Spleen (tissue), 13 donors: ENCODE measurements at places on chromosomes 4 and X.

DNA sequence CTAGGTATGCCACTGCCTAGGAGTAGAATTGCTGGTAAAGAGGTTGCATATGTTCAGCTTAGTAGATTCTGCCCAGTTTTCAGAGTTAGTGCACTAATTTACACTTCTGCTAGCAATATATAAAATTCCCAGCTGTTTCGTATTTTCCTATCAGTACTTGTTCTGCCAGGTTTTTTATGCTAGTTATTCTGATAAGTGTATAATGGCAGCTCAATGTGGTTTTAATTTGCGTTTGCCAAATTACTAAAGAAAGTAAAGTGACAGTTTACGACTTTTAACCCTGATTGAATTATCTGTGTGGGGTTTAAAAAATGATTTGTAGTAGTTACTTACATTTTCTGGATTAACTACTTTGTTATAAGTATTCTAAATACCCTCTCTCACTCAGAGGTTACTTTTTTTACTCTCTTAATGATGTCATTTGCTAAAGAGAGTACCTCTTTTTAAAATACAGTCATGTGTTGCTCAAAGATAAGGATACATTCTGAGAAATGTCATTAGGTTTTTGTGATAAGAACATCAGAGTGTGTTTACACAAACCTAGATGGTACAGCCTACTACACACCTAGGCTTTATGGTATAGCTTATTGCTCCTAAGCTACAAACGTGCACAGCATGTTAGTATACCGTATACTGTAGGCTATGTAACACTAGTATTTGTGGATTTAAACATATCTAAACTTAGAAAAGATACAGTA is 363.2 kb downstream of the IL15 start:
- H3K4me1 ChIP-seq: no peaks in the 10 kb centered on the region
- DNase-seq: no peak

DNA sequence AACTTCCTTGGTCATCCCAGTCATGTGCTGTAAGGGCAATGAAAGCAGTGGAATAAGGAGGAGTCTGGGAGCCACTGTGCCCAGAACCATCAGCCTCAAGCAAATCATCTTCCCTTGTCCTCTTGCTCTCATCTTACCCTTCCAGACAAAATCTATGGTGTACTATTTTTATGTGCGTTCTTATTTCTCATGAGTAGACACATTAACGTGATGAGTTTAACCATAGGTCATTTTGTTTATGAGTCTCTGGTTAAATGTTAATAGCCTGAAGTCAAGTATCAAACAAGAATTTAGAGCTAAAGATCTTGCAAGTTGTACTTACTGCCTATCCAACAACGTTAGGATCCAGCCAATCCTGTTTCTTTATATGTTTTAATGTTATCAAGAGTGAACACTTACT is 495.3 kb downstream of the SPRY1 start:
- H3K27me3 ChIP-seq: no peaks in the 10 kb centered on the region
- no peak for DNase-seq
- H3K36me3 ChIP-seq: no peaks in the 10 kb centered on the region

- no peaks in the 10 kb centered on the region for H3K27me3 ChIP-seq
- no peaks in the 10 kb centered on the region for H3K4me1 ChIP-seq
- no peak overlapping the region for H3K27ac ChIP-seq
Measured at GRCh38 chr4:88998001-88998400, 59.0 kb downstream of the FAM13A start.

- no peak for DNase-seq
- H3K36me3 ChIP-seq: no peaks in the 10 kb centered on the region
- peaks cover 9% of the 10 kb centered on the region for H3K4me1 ChIP-seq
- no peak overlapping the region for H3K27ac ChIP-seq
- H3K27me3 ChIP-seq: peaks cover 5% of the 10 kb centered on the region
Measured at GRCh38 chr4:27068151-27068867, 207.7 kb downstream of the STIM2 start.

- no peaks in the 10 kb centered on the region for H3K4me1 ChIP-seq
- no peaks in the 10 kb centered on the region for H3K27me3 ChIP-seq
- no peak within 1 kb of the TSS for H3K27ac ChIP-seq
- no peak within 1 kb of the TSS for H3K4me3 ChIP-seq
- no peaks in the 10 kb centered on the region for H3K36me3 ChIP-seq
- no peak for DNase-seq
Measured at GRCh38 chrX:135309430-135309923, at the start of gene ETDC. Gene ETDC (plus strand): TSS chrX:135309480. CDS start chrX:135309480, 0 bp downstream.

DNA sequence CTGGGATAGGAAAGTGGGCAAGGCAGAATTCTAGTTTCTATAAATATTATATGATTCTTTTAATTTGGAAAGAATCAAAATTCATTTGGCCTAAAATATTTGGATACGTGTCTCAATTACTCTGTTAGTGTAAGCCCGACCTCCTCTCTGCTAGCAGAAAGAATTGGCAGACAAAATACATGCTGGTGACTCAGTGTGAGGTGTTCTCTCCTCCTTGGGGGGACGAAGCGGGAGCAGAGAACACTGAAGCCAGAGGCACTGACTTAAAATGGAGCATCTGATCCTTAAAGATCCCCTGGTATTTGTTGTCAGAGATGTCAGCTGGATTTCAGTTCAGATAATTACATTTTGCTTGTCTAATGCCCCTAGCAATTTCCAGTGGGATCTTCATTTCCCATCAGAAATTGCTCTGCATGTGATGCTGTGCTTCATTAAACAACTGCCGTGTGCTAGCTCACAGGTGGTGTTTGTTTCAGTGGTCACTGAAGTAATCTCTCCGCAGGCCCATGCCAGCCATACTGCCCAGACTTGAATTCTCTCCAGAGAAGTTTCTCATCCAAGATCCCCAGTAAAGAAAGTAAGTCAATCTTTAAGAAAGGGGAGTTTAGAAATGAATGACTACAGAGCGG is 188.7 kb upstream of the TLL1 start:
- H3K4me1 ChIP-seq: no peaks in the 10 kb centered on the region
- no peak overlapping the region for H3K4me3 ChIP-seq
- H3K27me3 ChIP-seq: no peaks in the 10 kb centered on the region
- no peaks in the 10 kb centered on the region for H3K36me3 ChIP-seq
- no peak for DNase-seq
- no peak overlapping the region for H3K27ac ChIP-seq

- no peaks in the 10 kb centered on the region for H3K36me3 ChIP-seq
- no peak overlapping the region for H3K4me3 ChIP-seq
- H3K27ac ChIP-seq: no peak overlapping the region
- no peak for DNase-seq
Measured at GRCh38 chr4:95929448-95930064, 89.7 kb downstream of the PDHA2 start.

GRCh38 chrX:13026877-13027652 is 17.4 kb downstream of the FAM9C start:
- H3K27me3 ChIP-seq: peaks cover 4% of the 10 kb centered on the region
- no peak overlapping the region for H3K27ac ChIP-seq
- H3K4me3 ChIP-seq: no peak overlapping the region
- peaks cover 66% of the 10 kb centered on the region for H3K4me1 ChIP-seq

DNA sequence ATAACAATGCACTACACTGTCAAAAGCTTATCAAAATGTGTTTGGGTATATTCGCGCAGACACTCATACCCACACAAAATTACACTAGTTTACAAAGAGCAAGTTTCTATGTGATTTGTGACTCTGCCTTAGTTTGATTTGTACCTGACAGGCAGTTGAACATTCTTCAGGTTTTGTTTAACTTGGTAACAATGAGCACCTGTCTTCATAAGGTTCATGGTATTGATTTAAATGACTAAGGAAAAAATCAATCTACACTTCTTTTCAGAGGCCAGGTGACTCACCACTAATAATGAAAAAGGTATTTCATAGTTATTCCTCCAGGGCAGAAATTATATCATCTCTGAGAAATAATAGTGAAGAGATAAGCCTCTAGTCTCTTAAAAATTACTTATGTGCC is 1114.6 kb upstream of the AGA start:
- H3K4me3 ChIP-seq: no peak overlapping the region
- no peaks in the 10 kb centered on the region for H3K27me3 ChIP-seq
- H3K4me1 ChIP-seq: no peaks in the 10 kb centered on the region
- DNase-seq: no peak
- H3K27ac ChIP-seq: no peak overlapping the region

DNA sequence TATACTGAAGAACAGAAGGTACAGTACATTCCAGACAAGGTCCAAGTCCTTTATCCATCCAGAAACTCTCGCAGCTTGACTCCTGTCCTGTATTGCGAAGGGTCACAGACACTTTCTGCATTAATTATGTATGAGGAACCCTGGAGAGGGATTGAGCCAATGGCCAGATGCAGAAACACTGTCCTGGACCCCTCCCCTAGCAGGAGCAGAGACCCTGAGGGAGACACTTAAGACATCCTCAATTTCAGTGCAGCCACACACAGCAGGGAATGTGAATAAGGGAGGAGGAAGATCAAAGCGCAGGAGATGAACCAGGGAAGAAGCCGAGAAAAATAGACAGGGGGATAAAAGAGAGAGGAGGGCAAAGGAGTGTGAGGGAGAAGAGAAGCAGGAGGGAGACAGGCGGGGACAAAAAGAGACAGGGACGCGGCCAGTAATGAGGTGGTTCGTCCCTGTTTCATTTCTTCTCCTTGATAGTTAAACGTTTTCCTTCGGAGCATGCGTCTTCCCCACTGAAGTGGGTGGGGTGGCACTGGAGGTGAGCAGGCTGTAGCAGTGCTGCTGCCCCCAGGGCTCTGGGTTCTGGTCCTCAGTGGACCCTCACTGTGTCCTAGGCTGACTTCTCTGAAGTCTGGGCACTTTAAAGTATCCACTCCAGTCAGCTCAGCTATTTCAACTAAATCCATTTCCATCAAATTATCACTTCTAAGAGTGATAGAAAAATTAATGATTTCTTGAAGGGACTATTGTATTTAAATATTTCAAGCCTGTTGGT is 356.4 kb upstream of the NOCT start:
- no peak overlapping the region for H3K4me3 ChIP-seq
- H3K36me3 ChIP-seq: no peaks in the 10 kb centered on the region
- no peak for DNase-seq
- no peak overlapping the region for H3K27ac ChIP-seq
- H3K4me1 ChIP-seq: no peaks in the 10 kb centered on the region
- H3K27me3 ChIP-seq: no peaks in the 10 kb centered on the region

GRCh38 chrX:30814978-30815377 is 74.1 kb downstream of the TAB3 start:
- no peaks in the 10 kb centered on the region for H3K27me3 ChIP-seq
- no peak overlapping the region for H3K27ac ChIP-seq
- no peaks in the 10 kb centered on the region for H3K36me3 ChIP-seq
- no peak overlapping the region for H3K4me3 ChIP-seq
- no peak for DNase-seq

- no peaks in the 10 kb centered on the region for H3K36me3 ChIP-seq
- H3K27me3 ChIP-seq: no peaks in the 10 kb centered on the region
- no peak overlapping the region for H3K27ac ChIP-seq
- peaks cover 15% of the 10 kb centered on the region for H3K4me1 ChIP-seq
Measured at GRCh38 chr4:101258883-101259282, 88.4 kb downstream of the PPP3CA start.

- no peaks in the 10 kb centered on the region for H3K4me1 ChIP-seq
- no peak for DNase-seq
- no peaks in the 10 kb centered on the region for H3K36me3 ChIP-seq
- H3K27ac ChIP-seq: no peak overlapping the region
- H3K27me3 ChIP-seq: no peaks in the 10 kb centered on the region
- H3K4me3 ChIP-seq: no peak overlapping the region
Measured at GRCh38 chr4:185840201-185840600, 28.2 kb upstream of the SORBS2 start.

DNA sequence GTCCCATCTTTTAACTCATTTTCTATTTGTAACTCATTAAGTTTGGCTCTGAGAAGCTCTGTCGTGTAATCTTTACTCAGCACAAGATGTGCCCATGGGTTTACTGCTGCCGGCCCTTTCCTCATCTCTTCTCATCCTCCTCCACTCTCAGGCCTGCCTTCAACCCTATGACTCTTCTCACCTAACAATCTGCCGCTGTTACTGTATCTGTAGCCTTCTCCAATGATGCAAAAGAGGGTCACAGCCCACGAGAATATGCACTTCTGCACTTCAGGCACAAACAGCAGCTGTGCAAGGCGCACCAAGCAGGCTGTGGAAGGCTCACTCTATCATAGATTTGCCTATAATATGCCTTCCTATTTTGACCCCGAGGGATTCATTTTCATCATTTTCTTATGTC is 546.5 kb upstream of the GALNTL6 start:
- no peak for DNase-seq
- no peaks in the 10 kb centered on the region for H3K36me3 ChIP-seq
- no peak overlapping the region for H3K4me3 ChIP-seq

- no peaks in the 10 kb centered on the region for H3K36me3 ChIP-seq
- no peak for DNase-seq
- no peak overlapping the region for H3K4me3 ChIP-seq
- no peaks in the 10 kb centered on the region for H3K4me1 ChIP-seq
- no peak overlapping the region for H3K27ac ChIP-seq
- H3K27me3 ChIP-seq: no peaks in the 10 kb centered on the region
Measured at GRCh38 chrX:109872021-109872732, 130.7 kb upstream of the TMEM164 start.

- no peaks in the 10 kb centered on the region for H3K27me3 ChIP-seq
- no peak overlapping the region for H3K27ac ChIP-seq
- H3K36me3 ChIP-seq: no peaks in the 10 kb centered on the region
- DNase-seq: no peak
Measured at GRCh38 chr4:72326692-72327632, 242.1 kb downstream of the ADAMTS3 start.

- DNase-seq: no peak
- H3K36me3 ChIP-seq: no peaks in the 10 kb centered on the region
- no peaks in the 10 kb centered on the region for H3K27me3 ChIP-seq
- no peaks in the 10 kb centered on the region for H3K4me1 ChIP-seq
- no peak overlapping the region for H3K27ac ChIP-seq
- H3K4me3 ChIP-seq: no peak overlapping the region
Measured at GRCh38 chr4:56318555-56318954, 68.7 kb downstream of the AASDH start.

DNA sequence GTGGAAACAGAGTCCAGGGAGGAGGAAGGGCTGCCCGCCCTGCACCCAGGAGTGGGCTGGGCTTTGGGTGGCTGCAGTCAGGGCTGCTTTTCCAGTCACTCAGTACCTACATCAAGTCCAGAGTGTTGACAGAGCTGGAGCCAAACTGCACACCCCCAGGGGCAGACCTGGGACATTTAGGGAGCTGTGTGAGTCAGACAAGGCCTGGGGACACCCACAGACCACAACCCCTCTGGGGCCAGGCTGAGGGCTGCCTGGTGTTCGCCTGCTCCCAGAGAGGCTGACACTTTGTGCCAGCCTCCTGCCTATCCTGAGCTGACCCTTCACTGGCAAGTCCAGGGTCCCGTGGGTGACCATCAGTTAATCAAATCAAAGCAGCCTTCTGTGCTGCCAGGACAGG is 240.0 kb downstream of the BCOR start:
- H3K4me1 ChIP-seq: peaks cover 42% of the 10 kb centered on the region
- no peak for DNase-seq
- no peak overlapping the region for H3K27ac ChIP-seq
- H3K27me3 ChIP-seq: no peaks in the 10 kb centered on the region

- no peaks in the 10 kb centered on the region for H3K4me1 ChIP-seq
- H3K27ac ChIP-seq: no peak overlapping the region
- no peak overlapping the region for H3K4me3 ChIP-seq
- H3K36me3 ChIP-seq: no peaks in the 10 kb centered on the region
- no peaks in the 10 kb centered on the region for H3K27me3 ChIP-seq
Measured at GRCh38 chr4:18670034-18670433, 648.5 kb upstream of the LCORL start.

GRCh38 chr4:52638717-52639116 is 20.4 kb downstream of the USP46 start:
- no peaks in the 10 kb centered on the region for H3K36me3 ChIP-seq
- no peak overlapping the region for H3K27ac ChIP-seq
- no peaks in the 10 kb centered on the region for H3K27me3 ChIP-seq
- no peak for DNase-seq
- H3K4me3 ChIP-seq: no peak overlapping the region
- H3K4me1 ChIP-seq: no peaks in the 10 kb centered on the region
